ENCODE measurements at places on chromosomes 3 and 15.
A peak's percentile ranks its signal among the peaks of the same experiment; 100 is the strongest.

DNA sequence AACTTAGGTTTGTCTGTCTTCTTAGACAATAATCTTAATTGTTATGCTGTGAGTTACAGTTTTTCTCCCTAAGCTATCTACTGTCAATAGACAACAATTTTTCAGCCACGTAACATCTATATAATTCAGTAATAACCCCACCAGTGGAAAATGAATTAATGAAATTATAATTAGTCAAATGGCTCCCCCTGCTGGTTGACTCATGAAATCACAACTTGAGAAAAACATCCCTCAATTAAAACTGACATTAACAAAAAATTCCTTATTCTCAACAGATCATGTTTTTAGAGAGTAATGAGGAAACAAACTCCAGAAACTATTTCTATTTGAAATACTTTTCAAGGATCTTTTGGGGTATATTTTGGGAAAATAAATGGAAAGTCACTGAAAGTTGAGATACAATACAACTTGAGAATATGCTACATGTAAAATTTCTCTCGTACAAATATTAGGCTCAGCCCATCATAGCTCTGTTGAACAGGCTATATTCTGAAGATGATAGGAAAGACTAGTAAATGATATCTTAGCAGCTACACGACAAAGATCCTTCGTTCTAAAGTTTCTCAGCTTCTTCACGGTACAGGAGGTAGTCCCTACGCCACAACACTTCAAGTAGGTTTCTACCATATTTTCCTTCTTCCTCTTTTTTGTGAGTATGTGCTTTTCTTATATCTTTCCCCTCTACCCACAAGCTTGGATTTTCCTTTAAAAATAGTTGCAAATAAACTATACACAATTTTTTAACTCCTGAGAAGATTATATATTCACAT lies 20.7 kb downstream of the PPP1R2 start:
- DNase-seq: peak; percentile 13

GRCh38 chr3:188869628-188870027 lies 302.1 kb upstream of the TPRG1 start:
- no peak for DNase-seq

- no peak for DNase-seq
Observed at GRCh38 chr15:25368850-25369249, 70.0 kb downstream of the UBE3A start.

DNA sequence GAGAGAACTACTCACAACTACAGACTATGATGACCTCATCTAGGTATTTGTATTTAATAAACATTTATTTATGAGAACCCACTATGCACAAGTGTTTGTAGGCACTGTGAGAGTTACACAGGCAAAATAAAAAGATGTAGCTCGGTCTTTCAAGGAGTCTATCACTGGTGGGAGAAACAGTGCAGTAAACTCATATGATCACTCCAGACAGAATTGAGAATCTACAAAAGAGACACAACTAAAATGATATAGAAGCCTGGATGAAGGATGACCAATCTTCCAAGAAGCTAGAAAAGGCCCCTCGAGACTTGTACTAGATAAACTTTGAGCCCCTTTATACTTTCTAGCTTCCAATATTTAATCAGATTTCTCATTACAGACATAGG lies 70.2 kb upstream of the ZBTB20 start:
- DNase-seq: no peak

DNA sequence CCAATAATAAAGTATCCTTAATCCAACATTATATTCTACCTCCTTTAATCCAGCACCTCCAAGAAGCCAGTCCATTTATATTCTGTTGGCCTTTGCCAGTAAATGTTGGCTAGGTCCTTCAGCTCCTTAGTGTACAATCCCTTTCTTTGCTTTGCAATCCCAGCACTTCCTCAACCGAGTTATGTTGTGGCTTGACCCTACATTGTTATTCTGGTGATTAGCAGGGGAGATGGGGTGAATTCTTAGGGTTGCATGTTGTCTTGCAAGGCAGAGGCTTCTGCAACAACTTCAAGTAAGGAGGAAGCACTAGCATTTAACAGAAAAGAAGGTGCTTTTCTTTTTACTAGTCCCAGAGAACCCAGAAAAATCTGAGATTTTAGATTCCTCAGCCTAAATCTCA lies 127.2 kb downstream of the CD47 start:
- DNase-seq: no peak

GRCh38 chr3:127304121-127304744 lies 16.4 kb upstream of the PRR20G start:
- DNase-seq: peak; percentile 35

DNA sequence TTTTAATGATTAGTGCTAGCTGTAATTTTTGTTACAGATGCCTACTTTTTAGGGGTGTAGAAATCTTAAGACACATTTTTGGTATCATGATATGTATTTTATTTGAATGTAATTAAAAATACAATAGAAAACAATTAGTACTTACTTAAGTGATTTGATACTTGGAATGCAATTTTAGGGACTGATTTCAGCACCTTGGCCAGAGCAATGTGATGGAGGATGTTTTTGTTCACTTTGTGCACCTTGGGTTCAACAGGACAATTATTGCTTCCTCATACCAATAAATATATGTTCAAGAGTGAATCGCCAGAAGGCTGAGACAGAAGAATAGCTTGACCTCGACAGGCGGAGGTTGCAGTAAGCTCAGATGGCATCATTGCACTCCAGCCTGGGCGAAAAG lies 22.3 kb downstream of the GMNC start:
- no peak for DNase-seq

- no peak for DNase-seq
Observed at GRCh38 chr15:68781766-68782588, 38.7 kb downstream of the ANP32A start.

DNA sequence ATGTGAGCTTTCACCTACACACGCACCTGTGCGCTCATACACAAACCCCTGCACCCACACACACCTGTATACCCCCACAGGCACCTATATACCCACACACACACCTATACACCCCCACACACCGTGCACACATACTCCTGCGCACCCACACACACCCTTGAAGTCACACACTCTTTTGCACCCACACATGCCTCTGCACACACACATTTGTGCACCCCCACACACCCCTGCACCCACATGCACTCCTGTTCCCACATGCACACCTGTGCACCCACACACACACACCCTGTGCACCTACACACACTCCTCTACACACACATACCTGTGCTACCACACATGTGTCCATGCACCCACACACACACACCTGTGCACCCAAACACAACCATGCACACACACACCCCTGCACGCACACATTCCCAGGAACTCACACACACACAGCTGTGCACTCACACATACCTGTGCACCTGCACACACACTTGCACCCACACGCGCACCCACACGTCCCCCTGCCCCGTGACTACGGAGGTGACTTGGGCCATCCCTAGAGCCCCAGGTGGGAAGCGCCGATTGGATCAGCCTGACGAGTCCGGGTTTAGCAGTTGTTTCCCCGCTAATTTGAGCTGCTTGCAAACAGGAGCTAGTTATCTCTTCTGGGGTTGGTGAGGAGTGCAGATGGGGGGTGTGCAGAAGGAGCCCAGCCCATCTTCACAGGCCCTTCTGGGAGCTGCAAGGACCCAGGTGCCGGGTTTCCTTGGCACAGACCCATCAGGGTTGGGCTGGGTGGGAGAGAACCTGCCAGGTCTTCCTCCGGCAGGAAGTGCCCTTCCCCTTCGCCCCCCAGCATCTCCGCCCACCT lies 97.8 kb downstream of the CHSY1 start:
- DNase-seq: no peak

- DNase-seq: no peak
Observed at GRCh38 chr3:149833241-149833640, 20.2 kb downstream of the RNF13 start.

- no peak for DNase-seq
Observed at GRCh38 chr3:60055765-60056164, 1005.9 kb upstream of the CFAP20DC start.

- DNase-seq: no peak
Observed at GRCh38 chr3:97705764-97706163, 58.8 kb upstream of the ARL6 start.

- no peak for DNase-seq
Observed at GRCh38 chr3:8524656-8525399, 23.2 kb downstream of the LMCD1 start.

- DNase-seq: peak; percentile 5
Observed at GRCh38 chr15:21260966-21261395, 179.3 kb downstream of the POTEB3 start.
